AG09319 (cell line): ENCODE measurements at places on chromosomes 3 and 15.
A peak's percentile ranks its signal among the peaks of the same experiment; 100 is the strongest.

GRCh38 chr15:58669108-58669507 is 80.4 kb downstream of the ADAM10 start:
- no peak for DNase-seq

DNA sequence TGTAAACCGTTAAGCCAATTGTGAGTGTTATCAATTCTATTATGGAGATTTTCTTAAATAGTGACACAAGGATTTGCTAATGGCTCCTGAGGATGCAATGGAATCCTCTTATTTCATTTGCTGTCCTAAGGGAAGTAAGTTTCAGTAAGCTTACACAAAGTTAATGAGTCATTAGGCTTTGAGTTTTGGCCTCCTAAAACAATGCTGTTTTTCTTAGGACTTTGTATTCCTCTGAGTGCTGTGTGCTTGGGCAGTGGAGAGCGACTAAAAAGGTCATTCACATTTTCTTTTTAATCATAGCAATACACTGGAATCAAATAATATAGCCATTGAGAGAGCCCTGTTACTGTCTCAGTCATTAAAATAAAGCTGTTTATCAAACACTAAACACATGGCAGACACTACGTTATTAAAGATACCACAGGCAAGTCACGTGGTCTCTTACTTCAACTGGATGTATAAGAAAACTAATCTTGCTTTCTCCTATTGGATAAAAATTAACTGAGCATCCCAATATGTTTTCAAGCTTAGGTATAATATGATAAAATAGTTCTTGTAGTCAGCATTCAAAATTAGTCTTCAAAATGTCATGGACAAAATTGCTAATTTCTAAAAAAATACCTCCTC is 290.8 kb downstream of the NLGN1 start:
- DNase-seq, result no peak

GRCh38 chr3:30156586-30157498 is 449.6 kb upstream of the TGFBR2 start:
- DNase-seq, result no peak

DNA sequence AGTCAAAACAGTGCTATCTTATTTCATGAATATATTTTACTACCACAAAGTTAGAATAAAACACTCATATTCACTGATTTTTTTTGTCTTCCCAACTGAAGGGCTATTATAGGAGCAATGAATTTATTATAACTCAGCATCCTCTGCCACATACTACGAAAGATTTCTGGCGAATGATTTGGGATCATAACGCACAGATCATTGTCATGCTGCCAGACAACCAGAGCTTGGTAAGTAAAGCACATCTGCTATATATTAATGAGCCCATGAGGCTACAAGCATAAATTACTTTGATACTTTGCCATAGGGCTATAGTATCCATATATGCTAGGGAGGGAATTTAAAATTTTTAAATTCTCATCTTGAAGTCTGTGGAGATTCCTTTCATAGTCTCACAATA is 95.9 kb downstream of the FEZF2 start:
- DNase-seq, result no peak

GRCh38 chr3:184786280-184786941 is 25.6 kb upstream of the VPS8 start:
- DNase-seq, result peak; percentile 75

- no peak for DNase-seq
These were observed 31.2 kb upstream of the USP3 start for GRCh38 chr15:63473007-63473748.

DNA sequence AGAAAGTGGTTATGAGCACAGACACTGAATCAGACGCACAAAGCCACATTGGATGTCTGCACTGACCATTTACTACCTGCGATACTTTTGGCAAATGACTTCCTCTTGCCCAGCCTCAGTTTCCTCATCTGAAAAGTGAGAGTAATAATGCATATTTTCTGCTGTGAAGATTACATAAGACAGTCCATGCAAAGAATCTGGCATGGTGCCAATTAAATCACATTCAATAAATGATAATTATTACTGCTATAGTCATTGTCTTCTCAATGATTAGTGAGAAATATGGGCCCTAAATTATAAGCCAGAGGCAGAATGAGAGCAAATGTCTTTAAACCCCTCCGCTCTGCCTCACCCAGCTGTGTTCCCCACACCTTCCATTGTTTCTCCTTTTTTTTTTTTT is 16.0 kb upstream of the BCL2L10 start:
- DNase-seq, result no peak

GRCh38 chr15:53976844-53977392 is 1.3 kb upstream of the UNC13C start:
- DNase-seq, result no peak
